Stromal cell of bone marrow (primary cell): ENCODE measurements at places on chromosomes 6 and 20.

- DNase-seq, result peak; percentile 79
These were observed 3.1 kb downstream of the PXDC1 start for GRCh38 chr6:3748208-3749066.

GRCh38 chr20:57998981-57999464 is 229.4 kb downstream of the ANKRD60 start:
- DNase-seq, result no peak

DNA sequence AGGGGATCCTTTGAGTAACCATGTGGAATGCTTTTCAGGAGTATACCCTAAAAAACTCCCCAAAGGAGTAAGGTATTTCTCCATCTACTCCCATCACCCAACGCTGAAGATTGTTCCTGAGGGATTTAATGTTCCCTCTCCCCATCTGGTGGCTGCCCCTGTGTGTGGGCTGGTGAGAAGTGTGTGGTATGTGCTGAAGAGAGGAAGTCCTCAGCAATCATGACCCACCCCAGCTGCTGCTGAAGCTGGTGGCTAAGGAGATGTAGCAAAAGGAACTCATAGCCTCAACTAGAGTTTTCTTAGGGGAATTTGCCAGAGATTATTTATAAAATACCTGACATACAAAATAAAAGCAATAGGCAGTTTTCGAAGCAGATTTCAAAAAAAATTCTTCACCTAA is 114.3 kb upstream of the JAG1 start:
- no peak for DNase-seq

- DNase-seq, result no peak
These were observed 45.9 kb upstream of the RALY start for GRCh38 chr20:33947709-33948295.
